Tracheal epithelial cell (primary cell): ENCODE measurements at places on chromosomes 2 and 18. TPM values are rescaled to one million over a fixed set of nuclear protein-coding genes. Genes with fewer than 3 reads are reported as not detected.

The BCL2 gene
- 1.9 and 2.6 TPM in 2 replicates for total RNA-seq

The HOXD10 gene
- 0.48 TPM in 1 of 2 replicates, not detected in the other for total RNA-seq

The SUPT7L gene
- 17.1 and 19.4 TPM in 2 replicates for total RNA-seq

The SELENOI gene
- 26.0 and 39.6 TPM in 2 replicates for total RNA-seq

The RAMP1 gene
- total RNA-seq: 4.9 and 5.5 TPM in 2 replicates

The FAM228A gene
- 0.43 TPM in 1 of 2 replicates, not detected in the other for total RNA-seq

The FOXI3 gene
- not detected in 2 replicates for total RNA-seq
